Posterior vena cava (tissue), 2 donors: ENCODE measurements at places on chromosomes 2 and 18.

DNA sequence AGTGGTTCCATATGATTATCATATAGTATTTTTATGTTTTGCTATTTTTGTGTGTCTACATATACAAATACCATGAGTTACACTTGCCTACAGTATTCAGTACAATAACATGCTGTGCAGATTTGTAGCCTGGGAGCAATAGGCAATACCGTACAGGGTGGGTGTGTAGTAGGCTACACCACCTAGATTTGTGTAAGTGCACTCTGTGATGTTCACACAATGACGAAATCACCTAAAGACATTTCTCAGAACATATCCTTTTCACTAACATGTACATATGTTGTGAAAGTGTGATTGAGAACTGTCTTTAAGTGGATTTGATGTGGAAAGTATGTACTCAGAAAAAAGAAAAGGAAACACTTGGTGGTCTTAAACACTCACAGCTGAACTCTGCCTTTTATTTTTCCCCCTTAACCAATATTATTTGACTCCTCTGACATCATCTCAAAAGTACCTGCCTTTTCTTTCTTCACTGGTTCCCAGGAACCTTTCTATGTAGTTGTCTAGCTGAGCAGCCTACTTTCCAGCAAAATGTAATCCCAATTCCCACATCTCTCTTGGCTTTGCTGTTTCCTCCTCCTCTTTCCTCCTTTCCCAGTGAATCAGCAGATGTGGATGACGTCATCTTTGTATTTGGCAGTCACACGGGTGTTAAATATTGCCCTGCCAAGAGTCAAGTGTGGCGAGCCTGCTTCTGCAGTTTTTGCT, 47.7 kb downstream of the OSBPL6 start:
- no peak for DNase-seq

GRCh38 chr2:201813996-201814760, 7.8 kb downstream of the CDK15 start:
- DNase-seq = no peak

GRCh38 chr18:75057169-75057960, 151.6 kb downstream of the PTGR3 start:
- DNase-seq = no peak

- peak; percentile 57 for DNase-seq
These were observed 62.6 kb downstream of the CIB4 start for GRCh38 chr2:26578581-26578980.

GRCh38 chr2:170530284-170530745, 184.8 kb upstream of the SP5 start:
- peak; percentile 86 for DNase-seq

DNA sequence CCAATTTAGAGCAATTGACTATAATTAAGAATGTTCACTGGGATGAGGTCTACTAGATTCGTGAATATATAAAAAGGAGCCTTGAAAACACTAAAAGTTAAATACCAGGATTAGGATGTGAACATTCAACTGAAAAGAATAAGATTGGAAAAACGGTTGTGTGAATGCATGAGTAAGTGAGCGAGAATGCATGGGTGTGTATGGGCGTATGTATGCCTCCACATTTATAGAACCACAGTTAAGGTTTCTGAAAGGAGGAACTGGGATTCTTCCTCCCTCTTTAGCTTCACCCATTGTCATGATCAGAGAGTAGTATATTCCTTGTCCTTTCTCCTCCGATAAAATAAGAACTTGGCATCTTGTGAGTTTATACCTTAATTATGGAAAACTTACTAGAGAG, 151.1 kb upstream of the UBE2E3 start:
- DNase-seq = no peak
